Fibroblast of lung (primary cell): ENCODE measurements at places on chromosomes 1 and 21. TPM values are rescaled to one million over a fixed set of nuclear protein-coding genes. Genes with fewer than 3 reads are reported as not detected.

Gene EFNA3
- total RNA-seq: 0.33 and 0.51 TPM in 2 replicates

Gene RHBDL2
- total RNA-seq: 0.26 and 1.5 TPM in 2 replicates

Gene TENT5C
- 6.2 and 8.1 TPM in 2 replicates for total RNA-seq

Gene TMPRSS3
- total RNA-seq: not detected in 2 replicates

DNA sequence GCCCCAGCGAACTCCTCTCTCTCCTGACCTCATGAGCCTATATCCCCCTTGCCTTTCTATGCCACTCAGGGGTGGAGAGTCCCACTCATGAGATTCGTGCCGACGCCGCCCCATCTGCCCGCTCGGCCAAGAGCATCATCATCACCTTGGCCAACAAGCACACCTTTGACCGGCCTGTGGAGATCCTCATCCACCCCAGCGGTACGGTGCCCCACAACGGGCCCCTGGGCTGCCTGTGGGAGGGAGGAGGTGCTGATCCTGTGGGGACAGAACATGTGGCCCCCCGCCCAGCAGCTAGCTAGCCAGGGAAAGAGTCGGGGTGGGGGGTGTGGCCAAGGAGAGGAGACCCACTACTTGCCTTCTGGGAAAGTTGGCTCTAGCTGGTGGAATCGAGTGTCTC is 27.8 kb downstream of the VWA5B1 start:
- no peak for DNase-seq

DNA sequence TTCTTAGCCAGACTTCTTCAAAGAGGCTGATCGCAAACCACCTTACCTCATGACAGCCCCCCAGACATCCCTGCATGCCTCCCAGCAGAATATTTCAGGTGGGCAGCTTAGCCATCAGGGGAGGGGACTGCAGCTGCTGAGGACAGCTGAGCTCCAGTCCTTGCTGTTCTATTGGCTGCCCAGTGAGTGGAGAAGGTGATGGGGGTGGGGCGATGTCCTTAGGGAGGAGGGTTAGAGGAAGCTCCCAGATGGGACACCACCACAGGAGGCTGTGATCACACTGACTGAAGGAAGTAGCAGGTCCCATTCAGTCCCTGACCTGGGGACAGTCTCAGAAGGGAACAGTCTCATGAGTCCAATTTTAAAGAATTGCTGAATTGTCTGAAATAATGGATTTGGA is 38.3 kb downstream of the GJA5 start:
- DNase-seq: no peak

GRCh38 chr1:181898773-181899172 is 162.7 kb downstream of the ZNF648 start:
- no peak for DNase-seq

DNA sequence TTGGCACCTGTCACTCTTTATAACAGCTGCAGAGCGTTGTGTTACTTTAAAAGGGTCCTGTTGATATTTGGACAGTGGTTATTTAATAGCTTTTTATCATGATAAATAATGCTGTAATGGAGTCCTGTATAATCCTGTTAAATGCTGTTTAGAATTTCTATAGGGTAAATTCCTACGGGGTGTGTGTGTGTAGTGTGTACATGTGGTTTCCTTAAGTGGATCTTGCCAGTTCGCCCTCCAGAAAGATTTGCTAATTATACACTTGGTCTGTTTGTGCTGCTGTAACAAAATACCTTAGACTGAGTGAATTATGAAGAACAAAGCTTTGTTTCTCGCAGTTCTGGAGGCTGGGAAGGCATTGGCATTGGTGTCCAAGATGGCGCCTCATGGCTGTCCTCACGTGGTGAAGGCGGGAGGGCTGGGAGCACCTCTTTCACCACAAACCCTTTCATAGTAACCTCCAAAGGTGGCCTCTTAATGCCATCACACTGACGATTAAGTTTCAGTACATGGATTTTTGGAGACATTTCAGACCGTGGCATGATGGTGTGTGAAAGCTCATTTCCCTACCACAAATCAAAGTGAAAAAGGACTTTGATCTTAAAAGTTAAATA is 11.2 kb downstream of the PRMT2 start:
- no peak for DNase-seq
